ENCODE measurements at places on chromosomes 12 and 14.
A peak's percentile ranks its signal among the peaks of the same experiment; 100 is the strongest.

DNA sequence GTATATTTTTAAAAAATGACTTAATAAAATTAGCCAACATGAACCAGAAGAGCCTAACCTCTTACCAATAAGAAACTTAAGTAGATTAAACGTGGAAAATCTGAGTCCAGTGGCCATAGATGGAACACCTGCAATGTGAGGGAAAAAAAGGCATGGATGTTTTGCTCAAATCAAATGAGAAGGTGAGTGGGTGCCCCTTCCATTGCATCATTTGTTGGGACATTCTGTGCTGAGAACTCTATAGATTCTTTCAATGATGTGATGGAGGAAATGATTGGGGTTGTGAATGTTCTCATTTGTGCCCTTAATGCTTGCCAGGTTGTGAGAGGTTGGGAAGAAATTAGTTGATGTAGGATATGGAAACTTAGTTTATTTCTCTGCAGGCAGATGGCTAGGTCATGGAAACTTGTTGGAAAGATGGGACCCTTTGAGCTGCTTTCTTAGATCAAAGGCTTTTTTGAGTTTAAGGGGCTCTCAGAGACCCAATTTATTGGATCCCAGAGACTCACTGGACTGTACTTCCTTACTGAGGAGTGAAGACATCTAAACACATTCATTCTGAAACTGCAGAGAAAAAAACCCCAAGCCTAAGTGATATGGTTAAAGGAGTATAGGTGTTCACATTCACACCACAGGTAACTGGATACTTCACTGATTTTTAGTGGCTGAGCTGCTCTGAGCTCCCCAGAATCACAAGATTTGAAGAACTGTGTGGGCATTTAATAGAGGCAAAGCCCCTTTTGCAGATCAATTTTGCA, 95.9 kb downstream of the DACT1 start:
- ATAC-seq = no peak

DNA sequence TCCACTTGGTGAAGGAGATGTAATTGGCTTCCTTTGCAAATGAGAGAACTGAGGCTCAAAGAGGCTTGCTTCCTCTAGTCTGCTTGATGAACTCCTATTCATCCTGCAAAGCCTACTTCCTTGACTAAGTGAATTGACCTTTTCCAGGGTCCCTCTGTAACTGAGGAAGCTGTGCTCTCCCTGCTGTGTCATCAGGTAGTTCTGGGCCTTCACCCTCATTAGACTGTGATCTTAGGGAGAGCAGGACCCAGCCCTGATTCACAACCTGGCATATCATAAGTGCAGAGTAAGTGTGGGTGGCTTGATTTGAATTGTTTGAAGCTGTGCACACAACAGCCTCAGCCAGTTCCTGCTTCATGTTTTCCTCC, 16.3 kb downstream of the ASB2 start:
- ATAC-seq = no peak

- ATAC-seq = no peak
These were observed 4.3 kb upstream of the KRT72 start for GRCh38 chr12:52605542-52605941.

DNA sequence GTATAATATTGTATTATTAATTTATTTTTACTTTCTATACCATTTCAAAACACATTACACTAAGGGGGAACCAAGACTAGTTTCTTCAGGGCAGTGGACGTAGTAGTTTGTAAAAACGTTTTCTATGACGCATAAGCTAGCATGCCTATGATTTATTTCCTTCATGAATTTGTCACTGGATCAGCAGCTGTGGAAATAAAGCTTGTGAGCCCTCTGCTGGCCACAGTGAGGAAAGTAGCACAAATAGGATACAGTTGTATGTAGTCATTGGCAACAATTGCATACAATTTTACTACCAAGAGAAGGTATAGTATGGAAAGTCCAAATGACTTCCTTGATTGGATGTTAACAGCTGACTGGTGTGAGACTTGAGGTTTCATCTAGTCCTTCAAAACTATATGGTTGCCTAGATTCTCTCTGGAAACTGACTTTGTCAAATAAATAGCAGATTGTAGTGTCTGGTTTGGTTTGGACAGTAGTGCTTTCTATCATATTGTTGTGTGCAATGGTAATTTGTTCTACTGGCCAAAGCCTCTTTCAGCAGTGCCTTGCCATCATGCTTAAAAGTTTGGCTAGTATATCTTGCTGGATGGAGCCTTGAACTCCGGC, 24.3 kb upstream of the PLEKHD1 start:
- peak; percentile 76 for ATAC-seq

All from SK-N-SH treated with all-trans-retinoic acid at 6 μM for 48 hours (cell line).